ENCODE measurements at places on chromosomes 3 and 15.
A peak's percentile ranks its signal among the peaks of the same experiment; 100 is the strongest.

DNA sequence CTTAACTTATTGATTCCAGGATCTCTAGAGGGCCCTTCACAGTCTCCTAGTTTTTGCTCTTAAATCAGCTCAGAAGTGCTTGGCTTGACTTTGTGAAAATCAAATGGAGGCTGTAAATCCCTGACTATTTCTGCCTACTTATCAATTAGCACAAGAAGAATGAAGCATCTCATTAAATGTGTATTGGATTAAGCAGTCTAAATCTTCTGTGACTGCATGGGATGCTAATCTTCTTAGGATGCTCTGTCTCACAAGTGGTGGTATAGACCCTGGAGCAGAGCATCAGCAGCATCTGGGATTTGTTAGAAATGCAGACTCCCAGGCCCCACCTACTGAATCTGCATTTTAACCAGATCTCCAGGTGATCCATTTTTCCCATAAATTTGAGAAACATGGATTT lies 488.7 kb downstream of the AGBL1 start:
- DNase-seq, result no peak

DNA sequence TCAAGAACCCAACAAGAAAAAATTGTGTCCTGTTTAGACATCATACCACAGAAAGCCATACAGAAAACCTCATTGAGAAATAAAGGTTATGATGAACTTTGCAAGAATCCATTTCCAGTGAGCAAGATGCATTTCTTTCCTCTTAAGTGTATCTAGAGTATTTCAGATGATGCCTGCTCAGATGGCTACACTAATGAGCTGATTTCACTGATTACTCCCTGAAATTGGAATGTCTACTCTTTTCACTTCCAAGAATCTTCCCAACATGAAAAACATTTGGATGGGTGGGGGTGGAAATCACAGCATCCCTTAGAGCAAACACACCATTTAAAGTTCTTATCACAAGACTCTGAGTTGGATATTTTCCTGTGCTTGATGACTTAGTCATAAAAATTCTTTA lies 41.4 kb upstream of the IL12A start:
- DNase-seq, result no peak

DNA sequence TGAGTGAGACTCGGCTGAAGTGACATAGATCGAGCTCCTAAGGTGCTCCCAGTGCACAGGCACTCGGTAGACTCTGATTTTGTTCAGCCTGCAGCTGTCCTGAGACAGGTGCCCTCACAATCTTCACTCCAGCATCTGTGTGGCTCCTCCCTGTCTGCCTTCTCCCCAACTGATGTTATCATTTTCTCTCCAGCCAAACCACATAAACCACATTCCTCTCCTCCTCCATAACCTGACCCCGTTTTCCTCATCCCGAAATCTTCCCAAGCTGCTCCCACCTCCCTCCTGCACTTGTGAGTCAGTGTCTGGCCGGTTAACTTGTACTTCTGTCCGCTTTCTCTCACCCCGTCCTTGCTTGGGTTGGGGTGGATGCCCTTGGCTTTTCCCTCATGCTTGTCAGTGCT lies 93.3 kb upstream of the HACD2 start:
- no peak for DNase-seq

GRCh38 chr15:67479781-67480505 lies 41.0 kb upstream of the C15orf61 start:
- DNase-seq, result no peak

DNA sequence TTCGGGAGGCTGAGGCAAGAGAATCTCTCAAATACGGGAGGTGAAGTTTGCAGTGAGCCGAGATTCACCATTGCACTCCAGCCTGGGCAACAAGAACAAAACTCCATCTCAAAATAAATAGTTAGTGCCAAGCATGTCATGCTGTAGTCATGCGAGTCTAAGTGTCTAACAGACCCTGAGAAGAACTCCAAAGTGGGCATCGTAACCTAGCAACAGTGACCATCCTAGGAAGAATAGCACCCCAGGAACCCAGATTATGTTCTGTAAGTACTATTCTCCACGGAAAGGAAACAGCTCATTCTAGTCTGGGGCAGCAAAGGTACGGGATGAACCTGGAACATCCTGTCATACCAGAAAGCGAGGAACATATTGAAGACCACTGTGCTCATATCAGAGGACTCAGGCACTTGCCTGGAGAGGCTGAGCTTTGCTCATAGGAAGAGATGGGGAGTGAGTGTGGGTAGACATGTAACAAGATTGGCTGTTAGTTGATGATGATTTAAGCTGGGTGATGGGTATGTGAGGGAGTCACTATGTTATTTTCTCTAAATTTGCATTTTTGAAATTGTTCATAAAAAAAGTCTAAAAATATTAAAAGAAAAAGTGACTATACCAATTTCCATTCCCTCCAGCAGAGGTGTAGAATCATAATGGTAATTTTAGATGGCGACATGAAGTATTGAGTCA lies 31.7 kb downstream of the BCL2L10 start:
- DNase-seq, result no peak

GRCh38 chr3:184145111-184145524 lies 10.0 kb downstream of the EIF2B5 start:
- DNase-seq, result no peak

GRCh38 chr3:155391551-155391958 lies 98.1 kb upstream of the STRIT1 start:
- DNase-seq, result no peak

GRCh38 chr3:28645149-28645548 lies 296.5 kb upstream of the AZI2 start:
- DNase-seq, result no peak

DNA sequence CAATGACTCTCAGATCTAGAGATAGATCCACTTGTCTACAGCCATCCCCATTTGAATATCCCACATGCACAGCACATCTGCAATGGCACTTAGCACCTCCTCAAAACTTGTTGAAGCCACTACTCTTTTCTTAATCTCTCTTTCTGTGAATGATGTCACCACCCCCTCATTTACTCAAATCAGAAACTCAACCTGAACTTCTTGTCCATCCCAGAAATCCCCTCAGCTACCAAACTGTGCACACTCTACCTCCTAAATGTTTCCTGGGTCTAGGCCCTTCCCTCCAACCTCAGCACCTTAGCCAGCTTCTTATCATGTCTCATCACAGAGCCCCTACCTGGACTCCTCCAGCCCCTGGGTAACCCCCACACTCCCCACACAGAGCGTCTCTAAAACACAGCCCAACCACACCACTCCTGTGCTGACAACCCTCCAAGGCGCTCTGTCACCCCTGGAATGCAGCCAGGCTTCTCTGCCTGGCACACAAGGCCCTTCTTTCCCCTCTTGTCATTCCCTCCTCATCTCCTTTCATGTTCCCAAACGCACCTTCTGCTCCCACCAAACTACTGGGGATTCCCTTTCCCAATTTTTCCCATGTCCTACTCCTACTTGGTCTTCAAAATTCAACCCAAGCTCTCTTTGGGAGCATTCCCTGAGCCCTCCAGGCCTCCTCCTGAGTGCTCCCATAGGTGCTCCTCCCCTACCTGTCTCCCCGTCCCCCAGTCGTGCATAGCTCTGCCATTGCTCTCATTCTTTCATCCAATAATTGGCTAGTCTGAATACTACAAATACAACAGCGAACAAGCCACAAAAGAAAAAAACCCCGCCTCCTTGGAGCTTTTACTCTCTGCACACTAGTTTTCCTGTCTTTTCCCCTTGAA lies 39.8 kb upstream of the ZBTB38 start:
- no peak for DNase-seq

DNA sequence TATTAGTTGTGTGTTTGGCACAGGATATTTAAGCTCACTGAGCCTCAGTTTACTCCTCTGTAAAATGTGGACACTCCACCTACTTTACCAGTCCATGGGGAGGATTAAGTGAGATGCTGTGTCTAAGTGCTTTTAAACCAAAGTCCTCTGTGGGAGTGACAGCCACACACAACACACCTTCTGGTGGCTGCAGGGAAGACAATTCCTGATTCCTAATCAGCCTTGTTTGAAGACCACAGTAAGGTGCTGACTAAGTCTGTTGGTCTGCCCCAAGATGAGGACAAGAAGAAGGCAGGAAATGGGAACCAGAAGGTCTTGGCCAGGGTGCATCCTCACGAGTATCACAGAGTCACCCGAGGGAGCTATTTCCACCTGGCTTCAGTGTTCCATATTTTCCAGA lies 52.3 kb downstream of the EPHB1 start:
- no peak for DNase-seq

DNA sequence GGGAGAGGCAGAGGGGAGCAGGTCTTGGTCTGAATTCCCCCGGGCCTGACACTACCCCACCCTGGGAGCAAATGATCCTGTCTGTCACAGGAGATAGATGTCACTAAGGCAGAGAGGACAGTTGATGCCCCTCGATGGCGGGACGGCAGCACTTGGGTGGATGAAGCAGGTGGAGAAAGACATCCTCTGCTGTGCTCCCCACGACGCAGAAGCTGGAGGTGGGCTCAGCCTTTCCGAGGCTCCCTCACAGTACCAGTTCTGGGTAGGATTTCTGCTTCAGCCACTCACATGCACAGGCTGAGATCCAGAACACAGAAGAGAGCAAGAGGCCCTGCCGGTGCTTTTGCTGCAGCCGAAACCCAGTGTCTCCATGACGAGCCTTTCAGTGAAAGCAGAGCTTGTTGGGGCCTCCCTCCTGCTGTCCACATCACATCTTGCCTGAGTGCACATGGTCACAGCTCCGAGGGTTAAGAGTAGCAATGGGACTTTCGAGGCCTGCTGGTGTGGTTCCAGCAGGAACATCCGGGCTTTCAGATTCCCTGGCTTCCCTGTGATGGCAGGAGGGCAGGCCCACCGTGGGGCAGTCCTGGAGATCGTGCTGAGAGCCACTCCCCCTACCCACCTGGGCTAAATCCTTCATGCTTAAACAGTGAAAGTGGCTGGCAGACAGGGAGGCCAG lies 107.3 kb upstream of the PRR20G start:
- no peak for DNase-seq

- no peak for DNase-seq
Observed at GRCh38 chr15:47959617-47960413, 161.0 kb upstream of the SLC24A5 start.

GRCh38 chr3:141231101-141231951 lies at the start of gene PXYLP1:
Gene PXYLP1, plus strand, starts transcription at chr3:141231825. Its CDS starts 28,351 bp downstream, at chr3:141260176.
- peak; percentile 41 for DNase-seq

DNA sequence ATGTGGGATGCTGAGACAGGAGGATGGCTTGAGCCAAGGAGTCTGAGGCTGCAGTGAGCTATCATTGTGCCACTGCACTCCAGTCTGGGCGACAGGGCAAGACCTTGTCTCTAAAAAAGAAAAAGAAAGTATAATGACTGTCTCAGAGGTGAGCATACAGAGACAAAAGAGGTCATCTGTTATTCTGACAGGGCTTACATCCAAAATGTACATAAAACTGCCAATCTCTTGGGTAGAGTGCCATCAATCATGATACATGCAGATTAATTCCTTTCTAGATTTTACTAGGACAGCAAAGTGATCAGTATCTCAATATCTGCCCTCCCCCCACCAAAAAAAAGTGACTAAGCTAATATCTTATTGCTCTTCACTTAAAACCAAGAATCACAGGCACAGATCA lies 41.0 kb downstream of the RFX7 start:
- no peak for DNase-seq

GRCh38 chr3:136728918-136729317 lies 23.3 kb downstream of the STAG1 start:
- no peak for DNase-seq

GRCh38 chr3:60189304-60189703 lies 1061.9 kb downstream of the FHIT start:
- no peak for DNase-seq

DNA sequence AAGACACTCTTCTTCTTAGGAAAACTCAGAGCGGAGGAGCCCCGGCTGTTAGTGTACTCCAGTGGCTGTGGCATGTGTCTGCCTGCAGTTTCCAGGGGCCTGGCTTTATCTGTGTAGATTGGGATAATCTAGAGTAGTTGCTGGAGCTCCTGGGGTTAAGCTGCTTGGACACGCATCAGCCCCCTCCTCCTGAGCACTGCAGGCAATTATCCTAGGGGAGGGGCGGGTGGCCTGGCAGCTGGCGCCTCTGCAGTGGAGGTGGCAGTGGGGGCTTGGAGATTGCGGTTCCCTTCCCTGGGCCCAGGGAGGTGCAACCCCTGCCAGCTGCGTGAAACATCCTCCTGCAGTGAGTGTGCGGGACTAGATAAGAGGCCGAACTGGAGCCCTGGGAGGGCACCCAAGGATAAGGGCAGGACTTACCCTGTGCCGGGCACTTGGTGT lies 68.2 kb downstream of the EFCAB12 start:
- DNase-seq, result no peak

DNA sequence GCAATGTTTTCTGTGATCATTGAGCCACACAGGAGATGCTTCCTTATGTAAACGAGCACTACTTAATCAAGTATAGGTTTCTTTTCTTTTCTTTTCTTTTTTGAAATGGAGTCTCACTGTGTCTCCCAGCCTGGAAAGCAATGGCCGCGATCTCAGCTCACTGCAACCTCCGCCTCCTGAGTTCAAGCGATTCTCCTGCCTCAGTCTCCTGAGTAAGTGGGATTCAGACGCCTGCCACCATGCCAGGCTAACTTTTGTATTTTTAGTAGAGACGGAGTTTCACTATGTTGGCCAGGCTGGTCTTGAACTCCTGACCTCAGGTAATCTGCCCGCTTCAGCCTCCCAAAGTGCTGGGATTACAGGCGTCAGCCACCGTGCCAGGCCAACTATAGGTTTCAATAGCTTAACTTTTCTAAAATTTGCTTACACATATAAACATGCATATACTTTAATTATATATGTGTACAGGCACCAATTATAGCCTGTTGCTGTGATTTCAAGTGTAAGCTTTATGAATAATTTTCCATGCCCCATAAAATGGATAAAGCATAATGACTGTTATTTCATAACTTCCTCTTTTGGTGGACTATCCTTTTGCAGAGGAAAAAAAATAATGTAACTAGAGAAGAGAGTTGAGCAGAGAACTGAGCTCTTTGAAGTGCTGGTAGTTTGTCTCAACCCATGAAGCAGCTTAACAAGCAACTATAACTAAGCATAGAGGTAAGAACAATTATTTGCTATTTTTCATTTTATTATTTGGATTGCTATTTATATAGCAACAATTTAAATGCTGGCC lies 24.8 kb upstream of the MBNL1 start:
- peak; percentile 96 for DNase-seq
